ENCODE measurements at places on chromosomes 12 and 14.

GRCh38 chr12:43221216-43221615, 330.8 kb downstream of the ADAMTS20 start:
- DNase-seq, result no peak

DNA sequence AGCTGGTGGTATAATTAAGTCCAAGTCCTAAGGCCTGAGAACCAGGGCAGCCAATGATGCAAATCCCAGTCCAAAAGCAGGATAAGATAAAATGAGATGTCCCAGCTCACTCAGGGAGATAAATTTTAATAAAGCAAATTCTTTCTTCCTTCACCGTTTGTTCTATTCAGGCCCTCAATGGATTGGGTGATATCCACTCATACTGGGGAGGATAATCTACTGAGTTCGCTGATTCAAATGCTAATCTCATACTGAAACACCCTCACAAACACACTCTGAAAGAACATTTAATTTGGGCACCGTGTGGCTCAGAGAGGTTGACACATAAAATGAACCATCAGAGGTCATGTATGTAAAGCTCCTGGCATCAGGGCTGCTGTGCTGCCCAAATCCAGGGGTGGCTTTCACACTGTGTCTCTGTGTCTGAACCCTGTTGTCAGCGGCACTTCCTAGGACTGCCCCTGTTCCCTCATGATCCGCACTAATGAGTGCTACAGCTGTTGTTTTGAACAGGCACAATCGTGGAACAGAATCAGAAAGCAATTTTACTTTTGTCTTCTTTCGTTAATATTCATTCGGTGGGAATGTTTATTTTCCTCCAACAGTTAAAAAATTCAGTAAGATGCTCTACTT, 428.5 kb upstream of the FBXO33 start:
- no peak for DNase-seq

GRCh38 chr14:58566979-58567378, 70.8 kb upstream of the DACT1 start:
- DNase-seq, result no peak

GRCh38 chr12:51393676-51394545, 2.7 kb upstream of the GALNT6 start:
- DNase-seq, result no peak

DNA sequence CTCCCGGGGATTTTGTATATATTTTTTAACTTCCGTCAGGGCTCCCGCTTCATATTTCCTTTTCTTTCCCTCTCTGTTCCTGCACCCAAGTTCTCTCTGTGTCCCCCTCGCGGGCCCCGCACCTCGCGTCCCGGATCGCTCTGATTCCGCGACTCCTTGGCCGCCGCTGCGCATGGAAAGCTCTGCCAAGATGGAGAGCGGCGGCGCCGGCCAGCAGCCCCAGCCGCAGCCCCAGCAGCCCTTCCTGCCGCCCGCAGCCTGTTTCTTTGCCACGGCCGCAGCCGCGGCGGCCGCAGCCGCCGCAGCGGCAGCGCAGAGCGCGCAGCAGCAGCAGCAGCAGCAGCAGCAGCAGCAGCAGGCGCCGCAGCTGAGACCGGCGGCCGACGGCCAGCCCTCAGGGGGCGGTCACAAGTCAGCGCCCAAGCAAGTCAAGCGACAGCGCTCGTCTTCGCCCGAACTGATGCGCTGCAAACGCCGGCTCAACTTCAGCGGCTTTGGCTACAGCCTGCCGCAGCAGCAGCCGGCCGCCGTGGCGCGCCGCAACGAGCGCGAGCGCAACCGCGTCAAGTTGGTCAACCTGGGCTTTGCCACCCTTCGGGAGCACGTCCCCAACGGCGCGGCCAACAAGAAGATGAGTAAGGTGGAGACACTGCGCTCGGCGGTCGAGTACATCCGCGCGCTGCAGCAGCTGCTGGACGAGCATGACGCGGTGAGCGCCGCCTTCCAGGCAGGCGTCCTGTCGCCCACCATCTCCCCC, 777 bp downstream of the ASCL1 start:
- DNase-seq, result no peak

DNA sequence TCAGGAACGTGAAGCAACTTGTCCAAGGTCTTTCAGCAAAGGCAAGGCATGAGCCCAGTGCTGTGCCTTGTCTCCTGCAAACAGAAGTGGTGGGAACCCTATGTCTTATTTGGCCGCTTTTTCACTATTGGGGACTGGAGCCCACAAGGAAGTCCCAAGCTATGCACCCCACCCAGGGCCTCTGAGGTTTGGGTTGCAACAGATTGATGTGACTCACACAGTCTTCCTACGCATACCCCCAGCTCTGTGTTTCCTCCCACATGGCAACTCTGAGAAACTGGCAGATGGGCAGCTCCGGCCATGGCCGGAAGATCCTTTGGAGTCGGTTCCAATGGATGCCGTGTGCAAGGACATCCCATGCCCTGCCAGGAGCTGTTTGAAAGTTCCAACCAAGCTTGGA, 28.3 kb upstream of the CMKLR1 start:
- DNase-seq, result no peak

GRCh38 chr12:6202846-6203245, 2.6 kb downstream of the CD9 start:
- no peak for DNase-seq

DNA sequence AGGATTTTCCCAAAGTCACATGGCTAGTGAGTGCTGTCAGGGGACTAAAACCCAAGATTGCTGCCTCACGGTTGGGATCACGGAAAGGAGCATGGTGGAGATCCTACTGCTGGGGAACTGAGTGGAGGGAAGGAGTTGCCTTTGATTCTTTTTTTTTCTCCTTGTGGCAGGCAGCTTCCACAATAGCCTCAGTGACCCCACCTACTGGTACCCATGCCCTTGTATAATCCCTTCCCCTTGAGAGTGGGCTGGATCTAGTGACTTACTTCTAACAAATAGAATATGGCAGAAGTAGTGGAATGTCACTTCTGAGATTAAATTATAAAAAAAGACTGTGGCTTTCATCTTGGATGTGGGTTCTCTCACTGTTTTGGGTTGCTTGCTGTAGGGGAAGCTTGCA, 135.7 kb downstream of the DICER1 start:
- peak; percentile 16 for DNase-seq
